ENCODE measurements at places on chromosomes 7 and 10.

DNA sequence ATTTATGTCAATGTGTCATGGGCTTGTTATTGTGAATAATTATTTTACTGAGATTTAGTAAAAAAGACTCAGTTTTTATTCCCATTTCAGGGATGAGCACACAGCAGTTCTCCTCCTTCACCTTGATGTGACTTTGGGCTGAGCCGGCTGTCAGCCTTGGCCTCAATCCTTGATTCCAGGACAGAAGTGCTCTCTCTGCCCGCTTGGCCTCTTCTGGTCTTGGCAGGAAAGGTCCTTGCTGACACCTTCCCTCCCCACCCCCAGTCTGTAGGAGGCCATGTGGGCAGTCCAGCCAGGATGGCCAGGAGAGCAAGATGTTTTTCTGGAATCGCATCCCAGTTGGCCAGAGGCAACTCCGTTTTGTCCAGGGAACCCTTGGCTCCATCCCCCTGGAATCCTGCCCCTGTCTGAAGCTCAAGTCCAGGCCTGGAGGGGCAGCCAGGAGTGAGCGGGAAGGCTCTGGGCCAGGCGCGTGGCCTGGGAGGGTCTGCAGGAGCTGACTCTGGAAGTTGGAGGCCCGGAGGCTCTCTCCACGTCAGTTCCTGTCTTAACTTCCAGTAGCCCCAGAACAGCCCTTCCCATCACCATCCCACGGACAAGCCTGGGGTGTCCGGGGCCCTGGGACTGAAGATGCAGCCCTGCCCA is 100.9 kb downstream of the PDGFA start:
- no peak for DNase-seq

- DNase-seq: no peak
Observed at GRCh38 chr10:67506757-67507091, 189.3 kb downstream of the CTNNA3 start.

DNA sequence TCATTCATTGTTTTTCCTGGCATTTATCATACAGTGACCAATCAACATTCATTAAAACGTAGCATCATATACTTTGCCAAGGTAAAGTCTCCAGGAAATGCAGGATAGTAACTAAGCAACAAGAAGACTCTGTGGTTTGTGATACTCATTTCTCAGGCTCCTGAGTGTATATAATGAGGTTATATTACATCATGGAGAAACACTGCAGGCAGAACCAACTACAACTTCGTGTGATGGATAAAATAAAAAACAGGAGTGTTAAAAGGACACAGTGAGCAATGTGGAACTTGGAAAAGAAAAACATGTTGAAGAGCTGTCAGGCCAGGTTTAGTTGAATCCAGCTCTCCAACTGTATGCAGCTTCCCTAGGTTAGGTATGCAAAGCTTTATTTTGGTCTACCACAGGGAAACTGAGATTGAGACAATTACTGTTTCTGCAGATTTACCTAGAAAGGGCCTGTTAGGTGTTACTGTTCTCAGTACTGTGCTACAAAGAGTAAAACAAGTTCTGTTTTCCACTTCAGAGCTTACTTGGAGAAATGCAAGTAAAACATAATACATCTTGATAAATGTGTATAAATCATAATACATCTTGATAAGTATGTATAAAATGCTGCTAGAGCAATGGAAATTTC is 7.8 kb upstream of the CCNY start:
- no peak for DNase-seq

DNA sequence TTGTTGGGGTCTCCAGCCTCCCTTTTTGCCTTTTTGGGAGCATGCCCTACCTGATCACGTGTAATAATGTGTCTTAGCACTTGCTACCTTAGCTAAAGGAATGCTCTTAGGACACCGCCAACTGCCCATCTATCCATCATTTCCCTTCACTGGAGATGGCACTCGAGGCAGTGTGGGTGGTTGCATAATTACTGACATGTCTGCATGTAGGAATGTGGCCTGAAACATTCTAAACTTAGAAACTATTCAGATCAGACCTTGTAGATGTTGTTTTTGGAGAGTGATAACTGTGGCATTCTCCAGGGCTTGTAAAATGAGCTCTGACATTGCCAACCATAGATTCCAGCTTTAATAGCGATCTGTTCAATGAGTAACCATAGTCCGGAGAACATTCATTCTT is 365.8 kb downstream of the BBS9 start:
- DNase-seq: no peak

DNA sequence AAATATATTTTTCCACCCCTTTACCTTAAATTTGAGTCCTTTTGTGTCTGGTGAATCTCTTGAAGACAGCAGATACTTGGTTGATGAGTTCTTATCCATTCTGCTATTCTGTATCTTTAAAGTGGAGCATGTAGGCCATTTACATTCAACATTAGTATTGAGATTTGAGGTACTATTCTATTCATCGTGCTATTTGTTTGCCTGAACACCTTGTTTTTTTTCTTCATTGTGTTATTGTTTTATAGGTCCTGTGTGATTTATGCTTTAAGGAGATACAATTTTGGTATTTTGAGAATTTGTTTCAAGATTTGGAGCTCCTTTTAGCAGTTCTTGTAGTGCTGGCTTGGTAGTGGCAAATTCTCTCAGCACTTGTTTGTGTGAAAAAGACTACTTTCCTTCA is 29.9 kb downstream of the GDI2 start:
- no peak for DNase-seq

DNA sequence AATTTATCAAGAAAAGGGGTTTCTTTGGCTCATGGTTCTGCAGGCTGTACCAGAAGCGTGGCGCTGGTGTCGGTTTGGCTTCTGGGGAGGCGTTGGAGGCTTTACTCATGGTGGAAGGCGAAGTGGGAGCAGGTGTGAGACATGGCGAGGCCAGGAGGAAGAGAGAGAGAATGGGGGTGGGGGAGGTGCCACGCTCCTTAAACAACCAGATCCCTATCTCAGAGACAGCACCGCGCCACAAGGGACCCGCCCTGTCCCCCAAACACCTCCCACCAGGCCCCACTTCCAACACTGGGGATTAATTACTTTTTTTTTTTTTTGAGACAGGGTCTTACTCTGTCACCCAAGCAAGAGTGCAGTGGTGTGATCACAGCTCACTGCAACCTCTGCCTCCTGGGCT is 18.0 kb upstream of the SH2B2 start:
- DNase-seq: no peak

DNA sequence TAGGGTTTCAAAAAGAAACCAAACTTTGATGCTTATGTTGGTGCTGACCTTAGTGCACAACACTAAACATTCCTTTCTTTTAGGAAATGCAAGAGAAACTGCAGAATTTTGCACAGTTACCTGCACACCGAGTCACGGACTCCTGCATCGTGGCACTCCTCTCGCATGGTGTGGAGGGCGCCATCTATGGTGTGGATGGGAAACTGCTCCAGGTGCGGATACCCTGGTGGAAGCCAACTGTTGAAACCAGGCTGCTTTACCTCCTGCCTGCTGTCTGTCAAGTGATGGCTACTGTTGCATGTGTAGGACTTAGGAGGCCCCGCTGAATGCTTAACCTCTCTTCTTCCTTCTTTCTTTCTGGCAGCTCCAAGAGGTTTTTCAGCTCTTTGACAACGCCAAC is 11.7 kb downstream of the CASP2 start:
- no peak for DNase-seq

GRCh38 chr7:77791956-77792355 is 6.3 kb downstream of the TMEM60 start:
- DNase-seq: no peak

DNA sequence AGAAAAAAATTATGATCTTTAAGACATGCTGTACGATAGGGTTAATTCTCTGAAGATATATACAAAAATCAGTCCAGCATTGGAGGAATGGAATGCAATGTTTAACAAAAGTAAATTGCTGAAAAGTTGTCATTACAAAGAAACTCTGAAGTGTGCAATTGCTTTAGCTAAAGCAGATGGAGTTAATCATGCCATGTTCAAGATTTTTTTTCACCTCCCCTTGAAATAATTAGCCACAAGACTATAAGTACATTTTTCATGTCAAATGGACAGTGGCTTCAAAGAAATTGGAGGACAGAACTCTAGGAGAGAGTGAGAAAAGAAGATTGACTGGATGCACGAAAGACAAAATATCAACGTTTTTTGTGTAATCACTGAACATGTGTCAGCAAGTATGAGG is 63.1 kb upstream of the MEOX2 start:
- DNase-seq: no peak

Data from NCI-H1092 (cell line).